ENCODE measurements at places on chromosomes 11 and 22.
A peak's percentile ranks its signal among the peaks of the same experiment; 100 is the strongest.

- no peak for DNase-seq
These were observed 153.1 kb downstream of the DDX10 start for GRCh38 chr11:108817976-108818375.

DNA sequence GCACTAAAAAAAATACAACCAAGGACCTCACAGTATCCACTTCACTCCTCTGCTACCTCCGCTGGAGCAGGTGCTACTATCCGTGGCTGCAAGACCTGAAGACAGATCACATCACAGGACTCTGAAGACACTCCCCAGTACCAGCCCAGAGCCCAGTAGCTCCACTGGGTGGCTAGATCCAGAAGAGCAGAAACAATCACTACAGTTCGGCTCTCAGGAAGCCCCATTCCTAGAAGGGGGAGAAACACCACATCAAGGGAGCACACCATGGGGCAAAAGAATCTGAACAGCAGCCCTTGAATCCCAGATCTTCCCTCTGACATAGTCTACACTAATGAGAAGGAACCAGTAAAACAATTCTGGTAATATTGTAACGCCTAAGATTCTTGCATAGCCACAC is 494.0 kb upstream of the FAT3 start:
- no peak for DNase-seq

DNA sequence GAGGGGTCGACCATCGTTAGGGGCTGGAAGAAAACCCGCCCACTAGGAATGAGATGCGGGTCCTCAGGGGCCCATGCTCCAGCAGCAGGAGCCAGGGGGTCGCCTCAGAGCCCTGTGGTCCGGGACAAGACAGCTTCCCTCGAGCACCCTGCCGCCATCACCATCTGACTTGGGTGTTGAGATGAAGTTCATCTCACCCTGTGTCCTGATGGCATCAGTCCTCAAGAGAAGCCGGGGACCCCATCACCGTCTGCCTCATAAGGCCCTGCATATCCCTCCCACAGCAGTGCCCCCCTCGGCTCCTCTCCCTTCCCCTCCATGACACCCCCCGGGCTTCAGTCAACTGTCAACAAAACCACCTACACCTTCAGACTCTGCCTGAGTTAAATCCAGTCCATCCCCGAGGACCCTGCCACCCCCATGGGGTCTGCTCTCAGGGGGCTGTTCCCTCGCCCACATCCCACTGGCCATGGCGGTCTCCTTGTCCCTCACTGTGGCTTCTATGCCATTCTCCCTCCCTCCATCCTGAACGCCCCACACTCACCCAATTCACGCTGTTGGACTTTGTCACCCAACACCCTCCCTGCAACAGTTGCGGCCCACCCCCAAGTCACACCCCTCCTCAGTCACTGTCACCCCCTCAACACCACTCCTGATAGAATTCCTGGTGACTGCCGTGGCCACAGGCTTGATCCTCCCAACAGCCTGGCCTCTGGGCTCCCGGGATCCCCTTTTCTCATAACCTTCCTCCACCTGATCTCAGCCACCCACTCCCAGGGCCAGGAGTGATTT is 87.7 kb upstream of the RTL6 start:
- DNase-seq = no peak

DNA sequence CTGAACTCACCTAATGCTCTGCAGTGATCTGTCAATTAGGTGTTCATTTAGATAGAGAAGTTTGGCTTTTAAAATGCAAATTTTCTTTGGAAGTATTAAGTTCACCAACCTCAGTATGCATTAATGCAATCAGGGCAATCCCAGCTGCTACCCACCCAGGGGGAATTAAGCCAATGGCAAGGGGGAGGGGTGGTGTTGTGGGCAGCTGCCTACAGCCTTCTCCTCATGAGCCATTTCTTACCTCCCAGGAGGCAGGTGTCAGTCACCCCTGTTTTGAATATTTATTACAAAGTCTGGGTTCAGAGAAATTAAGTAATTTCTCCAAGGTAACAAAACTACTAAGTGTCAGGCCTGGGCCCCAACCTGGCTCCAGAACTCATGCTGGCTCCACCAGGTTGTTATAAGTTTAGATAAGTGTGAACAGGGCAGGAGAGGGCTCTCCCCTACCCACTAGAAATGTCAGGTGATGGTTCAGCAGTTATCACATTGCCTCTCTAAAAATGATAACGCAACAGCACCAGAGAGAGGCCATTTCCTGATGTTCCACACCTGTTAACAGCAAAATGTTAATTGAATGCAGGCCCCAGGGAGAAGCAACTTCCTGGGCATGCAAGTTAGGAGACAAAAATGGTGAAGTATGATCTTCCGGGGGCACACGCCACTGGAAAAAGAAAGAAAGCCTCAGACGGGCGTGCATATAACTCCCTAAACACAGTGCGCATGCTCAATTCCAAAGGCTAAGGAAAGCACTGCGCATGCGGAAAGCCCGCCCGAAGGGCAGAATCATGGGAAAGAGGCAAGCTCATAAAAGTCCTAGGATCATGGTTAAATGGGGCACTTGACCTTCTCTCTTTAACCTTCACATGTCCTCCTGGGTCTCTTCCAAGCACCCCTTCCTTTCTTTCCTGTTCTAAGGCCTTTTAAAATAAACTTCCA is 35.4 kb upstream of the GNAZ start:
- no peak for DNase-seq

DNA sequence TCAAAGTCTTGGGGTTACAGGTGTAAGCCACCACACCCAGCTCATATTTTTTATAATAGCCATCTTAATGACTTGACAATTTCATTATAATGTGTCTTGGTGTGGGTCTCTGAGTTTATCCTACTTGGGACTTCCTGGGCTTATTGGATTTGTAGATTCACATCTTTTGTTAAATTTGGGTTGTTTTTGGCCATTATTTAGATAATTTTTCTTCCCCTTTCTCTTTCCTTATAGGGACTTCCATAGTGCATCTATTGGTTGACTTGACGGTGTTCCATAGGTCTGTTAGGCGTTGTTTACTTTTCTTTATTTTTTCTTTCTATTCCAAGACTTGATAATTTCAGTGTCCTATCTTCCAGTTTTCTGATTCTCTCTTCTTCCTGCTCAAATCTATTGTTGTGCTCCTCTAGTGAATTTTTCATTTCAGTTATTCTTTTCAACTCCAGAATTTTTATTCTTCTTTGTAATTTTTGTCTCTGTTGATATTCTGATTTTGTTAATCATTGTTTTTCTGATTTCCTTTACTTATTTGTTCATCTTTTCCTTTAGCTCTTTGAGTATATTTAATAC is 45.6 kb downstream of the RRM1 start:
- DNase-seq = no peak

DNA sequence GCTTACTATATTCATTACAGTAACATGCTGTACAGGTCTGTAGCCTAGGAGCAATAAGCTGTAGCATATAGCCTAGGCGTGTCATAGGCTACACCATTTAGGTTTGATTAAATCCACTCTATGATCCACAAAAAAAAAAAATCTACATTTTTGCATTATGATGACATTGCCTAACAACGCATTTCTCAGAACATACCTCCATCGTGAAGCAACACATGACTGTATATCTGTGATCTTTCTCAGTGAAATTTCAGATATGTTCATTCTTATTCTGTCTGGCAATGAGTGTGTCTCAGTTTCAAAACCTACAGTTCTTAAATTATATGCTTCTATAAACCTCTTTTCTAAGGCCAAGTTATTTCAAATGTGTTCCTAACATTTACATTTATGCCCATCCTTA is 140.3 kb downstream of the CADM1 start:
- DNase-seq = no peak

DNA sequence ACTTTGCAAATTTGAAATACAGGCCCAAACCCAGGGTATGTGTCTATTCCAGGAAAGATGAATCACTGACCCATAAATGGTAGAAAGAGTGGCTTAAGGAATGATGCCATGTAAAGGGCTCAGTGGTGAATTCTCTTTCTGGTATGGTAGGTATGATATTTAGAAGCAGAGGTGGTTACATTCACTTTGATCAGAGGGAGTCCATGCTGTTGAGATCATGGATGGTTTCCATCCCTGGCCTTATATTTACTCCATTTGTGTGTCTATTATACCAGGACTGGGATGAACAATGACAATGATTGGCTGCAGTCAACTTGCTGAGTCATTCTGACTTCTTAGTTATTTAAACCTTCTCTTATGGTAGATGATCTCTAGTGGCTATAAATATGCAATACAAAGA is 419.8 kb upstream of the LRRC4C start:
- no peak for DNase-seq

- DNase-seq = no peak
These were observed 41.4 kb downstream of the MS4A2 start for GRCh38 chr11:60129853-60130252.

DNA sequence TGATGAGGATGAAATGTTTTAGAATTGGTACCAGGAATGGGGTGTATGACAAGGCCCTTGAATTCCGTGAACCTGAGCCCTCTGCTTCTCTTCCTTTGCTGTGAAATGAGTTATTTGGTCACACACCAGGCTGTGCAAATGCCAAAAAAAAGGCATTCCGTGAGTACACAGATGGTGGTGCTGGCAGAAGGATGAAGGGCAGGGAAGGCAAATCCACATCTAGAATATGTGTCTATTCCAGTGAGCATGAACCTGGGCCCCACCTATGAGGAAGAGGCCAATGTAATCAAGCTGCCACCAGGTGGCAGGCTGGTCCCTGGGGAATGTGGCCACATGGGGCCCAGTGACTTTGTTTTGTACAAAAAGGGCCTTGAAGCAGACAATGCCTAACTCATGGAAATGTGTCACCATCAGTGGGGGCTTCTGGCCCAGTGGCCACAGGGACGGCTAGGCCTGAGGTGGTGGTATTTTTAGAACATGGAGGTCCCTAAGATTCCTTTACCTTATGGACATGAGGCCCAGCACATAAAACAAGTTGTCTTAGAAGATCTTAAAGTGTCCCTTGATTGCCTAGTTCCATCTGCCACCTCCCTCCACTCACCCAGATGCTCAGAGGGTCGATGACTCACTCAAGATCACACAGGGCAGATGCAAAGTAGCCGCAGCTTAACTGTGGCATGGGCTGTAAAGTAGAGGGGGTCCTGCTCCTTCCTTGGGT is 3.9 kb upstream of the RNF215 start:
- peak; percentile 54 for DNase-seq

GRCh38 chr11:80958361-80958760 is 1517.5 kb upstream of the TENM4 start:
- DNase-seq = no peak

- DNase-seq = no peak
These were observed 18.3 kb downstream of the SBF2 start for GRCh38 chr11:10275714-10276113.

DNA sequence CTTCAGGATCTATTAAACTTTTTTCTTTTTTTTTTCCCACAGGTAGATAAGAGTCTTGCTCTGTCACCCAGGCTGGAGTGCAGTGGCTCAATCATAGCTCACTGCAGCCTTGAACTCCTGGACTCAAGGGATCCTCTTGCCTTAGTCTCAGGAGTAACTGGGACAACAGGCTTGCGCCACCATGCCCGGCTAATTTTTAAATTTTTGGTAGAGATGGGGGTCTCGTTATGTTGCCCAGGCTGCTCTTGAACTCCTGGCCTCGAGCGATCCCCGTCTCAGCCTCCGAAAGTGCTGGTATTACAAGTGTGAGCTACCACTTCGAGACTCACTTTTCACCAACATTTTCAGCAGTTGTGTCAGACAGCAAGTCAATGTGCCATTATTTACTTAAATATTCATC is 962 bp downstream of the SIRT3 start:
- no peak for DNase-seq

GRCh38 chr11:11519184-11519583 is 102.6 kb downstream of the GALNT18 start:
- DNase-seq = no peak

DNA sequence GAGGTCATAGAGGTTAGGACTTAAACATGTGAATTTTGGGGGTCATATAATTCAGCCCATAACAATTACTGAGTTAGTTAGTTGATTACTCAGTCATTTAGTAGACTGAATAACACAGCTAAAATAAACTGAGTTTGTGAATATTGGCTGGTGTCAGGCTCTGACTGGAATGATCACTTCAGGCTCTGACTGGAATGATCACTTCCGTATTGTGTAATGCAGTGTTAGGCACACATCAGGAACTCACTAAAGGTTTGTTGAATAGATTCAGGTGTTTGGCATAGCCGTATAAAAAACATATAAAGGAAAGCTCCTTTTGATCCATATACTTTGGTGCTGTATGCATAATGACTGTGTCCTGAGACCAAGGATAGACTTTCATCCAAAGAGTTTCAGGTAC is 610.5 kb downstream of the INSC start:
- DNase-seq = no peak

- DNase-seq = no peak
These were observed 1419.6 kb downstream of the TBC1D22A start for GRCh38 chr22:48182031-48182430.

DNA sequence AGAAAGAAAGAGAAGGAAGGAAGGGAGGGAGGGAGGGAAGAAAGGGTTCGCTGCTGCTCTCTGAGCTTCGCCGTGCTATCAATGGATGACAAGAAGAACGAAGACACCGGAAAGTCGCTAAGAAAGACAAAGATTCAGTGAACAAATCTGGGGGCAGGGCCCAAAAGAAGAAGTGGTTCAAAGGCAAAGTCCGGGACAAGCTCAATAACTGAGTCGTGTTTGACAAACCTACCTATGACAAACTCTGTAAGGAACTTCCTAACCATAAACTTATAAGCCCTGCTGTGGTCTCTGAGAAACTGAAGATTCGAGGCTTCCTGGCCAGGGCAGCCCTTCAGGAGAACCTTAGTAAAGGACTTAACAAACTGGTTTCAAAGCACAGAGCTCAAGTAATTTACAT is 2.9 kb upstream of the TTLL1 start:
- DNase-seq = no peak

DNA sequence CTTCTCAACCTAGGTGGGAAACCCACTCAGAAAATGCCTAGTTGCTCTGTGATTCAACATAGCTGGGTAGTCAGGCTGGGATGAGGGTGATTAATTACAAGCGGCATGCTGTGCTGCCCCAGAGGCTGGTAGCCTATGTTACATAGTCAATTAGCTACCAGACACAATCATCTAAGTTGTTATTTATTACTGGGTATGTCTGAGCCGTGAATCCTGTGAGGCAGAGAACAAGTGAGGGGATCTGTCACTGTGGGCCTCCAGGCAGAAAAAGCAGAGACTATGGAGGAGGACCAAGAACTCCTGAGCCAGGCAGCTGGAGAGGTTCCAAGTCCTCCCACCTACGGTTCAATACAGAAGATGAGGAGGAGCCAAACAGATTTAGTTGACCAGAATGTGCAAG is 186.6 kb upstream of the BDNF start:
- DNase-seq = no peak

DNA sequence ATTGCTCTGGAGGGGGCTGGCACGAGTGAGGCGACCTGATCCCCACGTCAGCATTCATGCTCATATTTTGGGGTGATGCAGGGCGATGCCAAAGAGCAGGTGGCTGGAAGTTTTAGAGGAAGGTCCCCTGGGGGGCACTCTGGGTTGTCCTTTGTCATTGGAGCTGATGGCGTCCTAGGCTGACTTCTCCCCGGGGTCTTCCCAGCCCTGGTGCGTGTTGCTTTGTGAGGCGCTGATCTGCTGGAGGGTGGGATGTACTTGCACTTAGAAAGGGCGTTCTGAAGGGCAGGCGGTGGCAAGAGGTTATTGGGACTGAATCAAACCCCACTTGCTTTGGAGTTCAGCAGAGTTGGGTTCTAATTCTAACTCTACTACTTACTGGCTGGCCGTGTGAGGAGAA is 313.3 kb downstream of the NTM start:
- DNase-seq = no peak
